DMS153 (cell line): ENCODE measurements at places on chromosomes 6 and 20.

- DNase-seq = no peak
Measured at GRCh38 chr6:88573561-88573960, 389.9 kb downstream of the RNGTT start.

DNA sequence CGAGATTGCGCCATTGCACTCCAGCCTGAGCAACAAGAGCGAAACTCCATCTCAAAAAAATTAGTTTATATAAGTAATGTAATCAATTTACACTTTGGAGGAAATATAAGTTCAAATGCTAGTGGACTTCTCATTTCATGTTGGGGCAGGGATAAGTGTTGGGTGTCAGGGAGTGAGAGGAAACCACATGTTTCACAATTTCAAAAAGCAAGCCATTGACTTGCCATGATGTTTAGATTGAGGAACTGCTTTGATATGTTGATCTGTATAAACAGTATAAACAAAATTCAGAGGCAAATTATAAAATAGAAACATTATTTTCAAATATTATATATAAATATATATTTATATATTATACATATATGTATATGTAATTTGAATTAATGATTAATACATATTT is 42.7 kb downstream of the FILIP1 start:
- DNase-seq = no peak

GRCh38 chr6:169811072-169811471 is 59.6 kb downstream of the ERMARD start:
- no peak for DNase-seq

DNA sequence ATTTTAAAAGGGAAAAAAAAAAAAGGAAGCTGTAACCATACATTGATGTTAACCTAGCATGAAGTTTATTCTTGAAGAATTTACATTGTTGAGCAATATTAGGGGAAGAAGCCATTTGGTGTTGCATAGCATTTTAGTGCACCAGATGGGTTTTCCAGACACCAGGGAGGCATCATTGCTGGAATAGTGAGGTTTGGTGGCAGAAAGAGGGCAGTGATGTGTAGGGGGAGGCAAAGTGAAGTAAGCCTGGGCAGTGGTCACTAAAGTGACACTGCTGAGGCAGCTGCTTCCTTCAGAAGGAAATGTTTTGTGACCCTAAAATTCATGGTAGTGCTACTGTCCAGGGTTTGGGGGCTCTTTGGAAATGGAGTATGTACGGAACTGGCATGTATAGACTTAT is 2.6 kb downstream of the TOMM6 start:
- no peak for DNase-seq

DNA sequence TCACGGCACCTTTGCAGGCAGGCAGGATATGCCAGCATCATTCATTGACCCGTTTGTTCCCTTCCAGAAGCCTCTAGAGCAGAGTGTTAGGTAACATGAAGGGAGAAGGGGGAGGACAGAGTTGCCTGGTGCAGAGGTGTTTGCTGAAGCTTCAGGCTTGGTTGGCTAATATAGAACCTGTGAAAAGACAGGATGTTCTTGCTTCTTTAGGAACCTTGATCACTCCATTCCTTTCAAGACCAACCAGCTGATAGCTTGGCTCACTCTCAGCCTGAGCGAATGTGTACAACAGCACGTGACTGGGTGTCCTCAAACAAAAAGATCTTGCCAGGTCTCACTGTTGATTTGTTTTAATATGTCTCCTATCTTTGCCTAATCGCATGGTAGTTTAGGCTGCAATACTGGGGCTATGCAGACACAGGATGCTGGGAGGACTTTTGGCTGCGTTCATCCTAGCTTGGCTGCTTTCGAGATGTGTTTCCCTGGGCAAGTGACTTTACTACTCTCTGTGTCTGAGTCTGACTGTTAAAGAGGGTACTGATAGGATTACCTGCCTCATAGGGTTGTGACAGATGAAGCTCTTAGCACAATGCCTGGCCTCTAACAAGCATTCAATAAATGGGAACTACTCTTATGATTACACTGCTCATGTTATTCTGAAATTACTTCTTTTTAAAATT is 16.0 kb downstream of the SHLD1 start:
- DNase-seq = no peak

GRCh38 chr6:95517004-95517403 is 60.3 kb upstream of the MANEA start:
- DNase-seq = no peak
